ENCODE measurements at places on chromosomes 12 and 14.
A peak's percentile ranks its signal among the peaks of the same experiment; 100 is the strongest.

- no peak for DNase-seq
Observed at GRCh38 chr12:114812858-114813761, 129.1 kb upstream of the TBX3 start.

DNA sequence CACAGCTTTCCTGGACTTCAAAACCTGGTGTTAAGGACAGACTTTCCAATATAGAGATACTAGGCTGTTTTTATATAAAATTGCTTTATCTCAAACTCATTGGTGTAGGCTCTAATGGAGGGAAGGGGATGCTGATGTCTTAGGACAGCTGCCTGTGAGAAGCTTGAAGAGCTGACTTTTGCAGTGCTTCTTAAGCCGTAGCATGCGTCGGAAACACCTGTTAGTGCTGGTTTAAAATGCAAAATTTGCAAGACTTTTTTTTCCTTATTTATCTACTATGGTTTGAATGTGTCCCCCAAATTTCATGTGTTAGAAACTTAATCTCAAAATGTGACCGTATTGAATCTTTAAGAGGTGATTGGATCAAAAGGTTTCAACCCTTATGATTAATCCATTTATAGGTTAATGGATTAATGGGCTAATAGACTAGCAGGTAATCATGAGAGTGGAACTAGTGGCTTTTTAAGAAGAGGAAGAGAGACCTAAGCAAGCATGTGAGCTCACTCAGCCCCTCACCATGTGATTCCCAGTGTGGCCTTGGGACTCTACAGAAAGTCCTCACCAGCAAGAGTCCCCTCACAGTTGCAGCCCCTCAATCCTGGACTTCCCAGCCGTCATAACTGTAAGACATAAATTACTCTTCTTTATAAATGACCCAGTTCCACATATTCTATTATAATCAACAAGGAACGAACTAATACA lies 60.9 kb upstream of the FUT8 start:
- DNase-seq, result no peak

GRCh38 chr12:14554281-14555007 lies 13.2 kb downstream of the PLBD1 start:
- DNase-seq, result no peak

- peak; percentile 35 for DNase-seq
Observed at GRCh38 chr12:54019924-54020590, 8.2 kb upstream of the HOXC6 start.

GRCh38 chr12:6943389-6943721 lies 261 bp upstream of the RNU7-1 start:
- DNase-seq, result peak; percentile 95

GRCh38 chr14:99966912-99967311 lies 98.3 kb upstream of the EVL start:
- DNase-seq, result no peak

- DNase-seq, result no peak
Observed at GRCh38 chr12:2325519-2325918, 272.7 kb downstream of the CACNA1C start.

- no peak for DNase-seq
Observed at GRCh38 chr14:88045705-88046104, 40.8 kb downstream of the GPR65 start.

DNA sequence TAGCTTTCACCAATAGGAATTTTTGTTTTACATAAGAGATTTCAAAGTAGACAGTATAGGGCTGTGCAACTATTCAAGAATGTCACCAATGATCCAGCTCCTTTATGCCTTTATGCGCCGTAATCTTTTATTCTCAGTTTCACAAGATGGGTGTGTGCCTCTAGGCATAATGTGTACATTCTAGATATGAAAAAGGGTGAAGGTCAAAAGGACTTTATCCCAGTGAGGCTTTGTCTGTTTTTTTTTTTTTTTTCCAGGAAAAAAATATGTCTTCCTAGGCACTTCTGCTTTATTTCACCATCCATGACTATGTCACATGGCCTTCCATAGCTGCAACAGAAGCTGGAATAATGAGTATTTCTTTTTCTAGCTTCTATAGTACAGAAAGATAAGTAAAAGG lies 142.3 kb upstream of the IGF1 start:
- DNase-seq, result no peak

DNA sequence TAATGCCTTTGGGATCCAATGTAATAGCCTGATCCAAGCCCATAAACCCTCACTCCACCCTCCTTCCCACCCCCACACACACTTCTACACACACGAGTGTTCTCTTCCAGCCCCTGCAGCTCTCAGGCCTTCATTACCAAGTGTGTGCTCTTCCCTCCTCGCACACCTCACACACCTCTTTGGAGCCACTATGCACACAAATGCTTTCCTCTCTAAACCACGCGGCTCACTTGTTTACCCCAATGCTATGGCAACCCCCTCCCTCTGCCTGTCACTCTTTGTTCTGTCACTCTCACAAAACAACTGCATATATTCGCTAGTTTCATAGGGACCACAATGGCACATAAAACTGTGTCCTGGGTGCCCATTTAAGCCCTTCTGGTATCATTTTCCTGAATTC lies 35.1 kb downstream of the PPP2R5E start:
- DNase-seq, result no peak

DNA sequence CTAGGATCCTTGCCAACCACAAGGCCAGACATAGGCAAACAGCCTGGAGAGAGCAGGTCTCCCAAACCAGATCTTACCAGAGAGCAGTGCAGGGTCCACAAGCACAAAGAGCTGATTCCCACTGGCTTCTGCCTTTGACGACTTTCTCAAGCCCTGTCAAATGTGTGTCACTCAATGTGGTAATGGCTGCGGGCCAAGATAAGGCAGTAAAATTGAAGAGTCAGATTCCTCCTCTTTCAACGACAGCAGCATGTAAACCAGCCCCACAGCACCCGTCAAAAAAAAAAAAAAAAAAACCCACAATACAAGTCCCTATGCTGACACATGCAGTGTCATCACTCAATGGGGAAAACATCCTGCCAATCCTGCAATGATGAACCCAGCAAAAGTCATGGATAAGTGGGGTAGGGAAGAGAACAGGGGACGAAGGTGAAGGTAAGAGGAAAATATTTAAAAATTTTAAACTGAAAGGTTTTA lies at the start of gene STON2:
STON2 (minus strand) TSS at position 123 of the 477 bp plus-strand sequence. CDS start 1,942 bp downstream, outside the sequence.
- DNase-seq, result no peak

- no peak for DNase-seq
Observed at GRCh38 chr12:67634303-67634761, 14.2 kb upstream of the DYRK2 start.

Measured in kidney glomerular epithelial cell (primary cell).